ENCODE measurements at places on chromosomes 5 and 9. TPM values are rescaled to one million over a fixed set of nuclear protein-coding genes. Genes with fewer than 3 reads are reported as not detected.

DNA sequence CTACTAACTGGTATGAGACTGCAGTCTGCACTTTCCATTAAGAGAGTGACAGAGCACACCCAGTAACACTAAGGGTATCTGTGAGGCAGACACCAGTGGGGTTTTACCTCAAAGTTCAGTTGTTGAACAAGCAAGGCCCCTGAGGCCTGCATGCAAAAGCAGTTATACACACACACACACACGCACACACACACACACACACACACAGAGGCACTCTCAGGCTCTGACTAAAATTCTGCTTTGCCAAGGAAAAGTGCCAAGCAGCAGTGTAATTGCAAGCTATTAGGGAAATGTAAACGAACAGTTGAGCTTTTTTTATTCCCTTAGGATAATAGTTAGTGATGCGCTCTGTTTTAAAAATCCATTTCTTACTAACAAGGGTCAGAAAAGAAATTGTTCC, 377.1 kb downstream of the SPOCK1 start:
- no peak for DNase-seq

The MAP1B gene
- total RNA-seq: 558 TPM

DNA sequence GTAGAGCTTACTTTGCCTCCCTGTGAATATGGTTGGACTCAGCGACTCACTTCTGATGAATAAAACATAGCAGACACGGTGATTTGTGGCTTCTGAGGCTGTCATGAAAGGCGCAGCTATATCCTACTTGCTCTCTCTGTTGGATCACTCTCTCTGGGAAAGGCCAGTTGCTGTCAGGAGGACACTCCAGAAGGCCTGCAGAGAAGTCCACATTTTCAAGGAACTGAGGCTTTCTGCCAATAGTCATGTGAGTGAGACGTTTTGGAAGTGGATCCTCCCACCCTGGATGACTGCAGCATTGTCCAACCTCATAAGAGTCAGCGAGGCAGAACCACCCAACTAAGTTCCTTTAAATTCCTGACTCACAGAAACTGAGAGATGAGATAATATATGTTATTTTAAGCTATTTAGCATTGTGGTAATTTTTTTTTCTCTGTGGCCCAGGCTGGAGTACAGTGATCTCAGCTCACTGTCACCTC, 156.0 kb upstream of the MAST4 start:
- DNase-seq: peak; percentile 81

- no peak for DNase-seq
These were observed 18.9 kb upstream of the LRRC14B start for GRCh38 chr5:172421-172820.

DNA sequence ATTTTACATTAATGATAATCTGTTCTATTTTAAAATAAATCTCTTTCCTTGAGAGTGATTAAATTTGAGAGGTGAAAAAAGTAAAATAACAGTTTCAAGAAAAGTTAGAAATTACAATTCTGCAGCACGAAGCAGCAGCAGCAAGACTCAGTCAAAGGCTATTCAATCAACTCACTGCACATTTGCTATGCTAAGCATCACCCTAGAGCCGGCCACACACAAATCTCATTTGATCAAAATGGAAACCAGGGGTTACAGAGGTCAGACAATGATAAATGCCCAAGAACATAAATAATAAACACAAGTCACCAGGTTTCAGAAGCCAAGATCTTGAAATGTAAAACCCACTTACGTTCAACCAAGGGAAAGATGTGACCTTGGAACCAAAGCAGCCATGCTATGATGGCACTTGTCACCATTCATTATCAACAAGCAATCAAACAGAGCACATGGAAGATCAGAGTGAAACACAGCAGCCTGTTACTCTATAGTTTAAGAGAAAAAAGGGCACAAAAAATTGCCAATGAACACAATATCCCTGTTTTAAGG, 136.0 kb downstream of the EPB41L4A start:
- DNase-seq: no peak

The BRD8 gene
- total RNA-seq: 20.2 TPM

The EIF4E1B gene
- not detected for total RNA-seq

DNA sequence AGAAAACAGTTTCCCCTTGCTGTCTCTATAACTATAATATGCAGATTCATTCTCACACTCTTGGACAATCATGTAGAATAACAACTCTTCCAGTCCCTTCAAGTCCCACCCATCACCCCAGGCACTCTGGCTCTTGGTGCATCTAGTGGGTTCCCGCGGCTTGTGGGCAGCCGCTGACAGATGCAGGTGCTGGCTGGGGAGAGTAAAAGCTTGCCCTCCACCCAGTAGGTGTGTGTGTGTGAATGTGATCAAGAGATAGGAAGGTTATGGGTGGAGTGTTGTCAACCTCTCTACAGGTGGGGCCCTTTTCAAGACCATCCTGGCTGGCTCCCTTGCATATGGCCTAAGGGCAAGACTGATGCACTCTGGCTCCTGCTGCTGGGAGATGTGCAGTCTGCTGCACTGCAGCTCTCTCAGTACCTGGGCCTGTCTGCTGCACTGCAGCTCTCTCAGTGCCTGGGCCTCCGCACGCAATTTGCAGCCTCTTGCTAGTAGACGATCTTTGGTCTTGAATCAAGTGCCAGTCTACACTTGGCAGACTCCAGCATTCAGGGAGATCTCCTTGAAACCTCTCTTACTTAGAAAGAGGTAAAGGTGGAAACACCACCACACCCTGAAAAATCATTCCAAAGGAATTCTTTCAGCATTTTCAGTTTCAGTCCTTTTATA, 189.7 kb upstream of the GDNF start:
- no peak for DNase-seq

- DNase-seq: no peak
These were observed 6.6 kb downstream of the PCDH12 start for GRCh38 chr5:141951332-141951781.

GRCh38 chr5:1032011-1032410, 23.4 kb downstream of the NKD2 start:
- no peak for DNase-seq

The ADAMTS16 gene
- not detected for total RNA-seq

The ARHGEF39 gene
- not detected for total RNA-seq

DNA sequence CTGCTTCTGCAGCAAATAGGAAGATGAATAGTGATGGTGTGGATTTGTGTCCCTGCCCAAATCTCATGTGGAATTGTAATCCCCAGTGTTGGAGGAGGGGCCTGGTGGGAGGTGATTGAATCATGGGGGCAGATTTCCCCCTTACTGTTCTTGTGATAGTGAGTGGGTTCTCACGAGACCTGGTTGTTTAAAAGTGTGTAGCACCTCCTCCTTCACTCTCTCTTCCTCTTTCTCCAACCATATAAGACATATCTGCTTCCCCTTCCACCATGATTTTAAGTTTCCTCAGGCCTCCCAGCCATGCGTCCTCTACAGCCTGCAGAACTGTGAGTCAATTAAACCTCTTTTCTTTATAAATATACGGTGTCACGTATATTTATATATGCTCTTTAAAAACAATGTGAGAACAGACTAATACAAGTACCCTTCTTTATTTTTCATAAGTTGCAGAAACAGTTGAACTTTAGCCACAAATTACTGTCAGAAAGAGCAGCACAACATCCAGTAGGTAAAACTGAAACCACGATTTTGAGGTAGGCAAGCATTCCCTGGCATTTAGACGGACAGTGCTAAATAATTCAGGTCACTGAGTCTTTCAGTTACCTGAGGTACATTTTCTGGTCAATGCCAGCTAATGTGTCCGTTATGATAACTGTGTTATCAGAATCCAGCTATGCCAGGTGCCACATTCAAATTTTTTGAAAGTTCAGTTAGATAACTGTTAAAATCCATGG, 79.3 kb upstream of the SPEF2 start:
- DNase-seq: no peak

- no peak for DNase-seq
These were observed 64.8 kb downstream of the PDZD2 start for GRCh38 chr5:31703757-31704156.

The NRG2 gene
- total RNA-seq: 1.9 TPM

The LCN15 gene
- total RNA-seq: 0.63 TPM

GRCh38 chr9:119148855-119149254, 220.4 kb downstream of the BRINP1 start:
- DNase-seq: no peak

GRCh38 chr5:138930371-138931097, 55.4 kb upstream of the LRRTM2 start:
- no peak for DNase-seq

- no peak for DNase-seq
These were observed 228.2 kb upstream of the TYRP1 start for GRCh38 chr9:12464910-12465512.

GRCh38 chr9:116494815-116495634, 192.1 kb upstream of the TRIM32 start:
- no peak for DNase-seq

The SPATA31C1 gene
- total RNA-seq: not detected

- DNase-seq: no peak
These were observed 115.3 kb upstream of the PCSK5 start for GRCh38 chr9:75775166-75775565.

The PIP5K1B gene
- 18.4 TPM for total RNA-seq

The TAF11L7 gene
- not detected for total RNA-seq

- no peak for DNase-seq
These were observed 234.8 kb downstream of the CSNK1G3 start for GRCh38 chr5:123746683-123747360.

DNA sequence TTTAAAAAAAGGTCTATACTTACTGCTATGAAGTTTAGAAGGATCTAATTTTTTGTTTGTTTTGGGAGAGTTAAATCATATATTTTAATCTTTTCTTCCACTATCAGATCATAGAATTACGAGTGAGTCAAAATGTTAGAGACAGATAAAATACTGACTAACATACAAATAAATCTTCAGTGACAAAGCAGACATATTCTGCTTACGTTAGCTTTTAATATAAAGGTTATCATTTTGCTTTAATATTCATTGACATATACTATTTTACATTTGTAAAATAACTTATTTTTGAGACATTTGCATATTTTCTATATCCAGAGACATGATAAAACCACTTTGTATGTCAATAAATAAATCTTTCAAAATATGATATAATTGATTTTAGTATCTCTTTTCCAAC, 64.6 kb upstream of the GABRA1 start:
- DNase-seq: no peak

DNA sequence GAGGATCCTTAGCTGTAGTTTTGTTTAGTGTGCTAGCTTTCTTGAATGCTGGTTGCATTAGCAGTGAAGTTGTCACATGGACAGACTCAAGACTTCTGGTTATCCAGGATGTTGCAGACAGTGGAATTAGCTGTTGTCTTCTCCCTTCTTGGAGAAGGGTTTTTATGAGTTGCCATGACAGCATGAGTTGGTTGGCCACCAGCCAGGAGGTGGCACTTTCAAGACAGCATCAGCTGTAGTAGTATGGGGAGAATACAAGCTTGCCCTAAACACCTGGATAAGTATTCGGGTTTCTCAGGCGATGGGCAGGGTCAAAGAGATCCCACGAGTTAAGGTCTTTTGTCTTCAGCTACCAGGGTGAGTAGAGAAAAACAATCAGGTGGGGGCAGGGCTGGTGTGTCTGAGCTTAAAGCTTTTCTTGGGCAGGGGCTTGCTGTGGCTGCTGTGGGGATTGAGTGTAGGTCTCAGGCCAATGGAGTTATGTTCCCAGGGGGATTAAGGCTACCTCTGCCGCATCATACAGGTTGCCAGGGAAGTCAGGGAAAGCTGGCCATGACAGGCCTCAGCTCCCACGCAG, 7.7 kb upstream of the C5orf47 start:
- no peak for DNase-seq

GRCh38 chr5:103086547-103086946, 33.4 kb downstream of the GIN1 start:
- DNase-seq: no peak

The PCDHA3 gene
- total RNA-seq: 0.48 TPM

The SEMA5A gene
- total RNA-seq: 26.2 TPM

DNA sequence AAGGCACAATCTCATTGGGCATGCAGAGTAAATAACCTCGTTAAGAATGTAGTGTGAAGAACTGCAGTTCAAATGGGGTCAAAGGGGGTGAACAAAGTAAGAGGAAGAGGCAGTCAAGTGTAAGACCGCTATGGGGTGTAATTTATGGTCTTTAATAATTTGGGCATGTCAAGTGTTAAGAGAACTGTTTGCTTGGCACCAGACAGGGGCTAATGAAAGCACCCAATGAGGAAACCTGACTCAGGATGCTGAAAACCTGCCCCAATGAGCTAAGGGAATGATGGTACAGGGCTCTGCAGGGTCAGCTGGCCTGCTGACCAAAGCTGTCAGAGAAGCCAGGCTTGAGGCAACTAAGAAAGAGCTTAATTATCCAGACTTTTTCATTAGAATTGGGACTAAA, 368.1 kb downstream of the DTWD2 start:
- no peak for DNase-seq

DNA sequence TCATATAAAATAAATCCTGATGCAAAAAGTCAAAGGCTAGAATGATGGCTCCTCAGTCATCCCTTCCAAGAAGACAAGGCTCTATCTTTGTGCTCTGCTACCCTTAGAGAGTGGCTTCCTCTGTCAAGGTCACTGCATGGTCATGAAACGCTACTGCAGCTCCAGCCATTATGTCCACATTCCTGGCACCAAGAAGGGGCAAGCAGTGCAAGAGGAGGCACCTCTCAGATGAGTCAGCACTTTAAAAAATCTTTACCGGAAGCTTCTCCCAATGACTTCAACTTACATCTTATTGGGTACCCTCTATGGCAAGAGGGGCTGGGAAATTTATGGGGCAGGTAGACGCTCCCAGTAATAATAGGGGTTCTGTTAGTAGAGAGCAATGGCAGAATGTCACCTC, 129.5 kb upstream of the CPEB4 start:
- no peak for DNase-seq
